ENCODE measurements at places on chromosomes 4 and X. TPM values are rescaled to one million over a fixed set of nuclear protein-coding genes. Genes with fewer than 3 reads are reported as not detected.

The SCML2 gene
- total RNA-seq = 1.3 TPM

The MTTP gene
- 0.09 TPM for total RNA-seq

The NR3C2 gene
- total RNA-seq = 3.2 TPM

The FRMD7 gene
- total RNA-seq = not detected

The GC gene
- total RNA-seq = not detected

The MAP9 gene
- 3.4 TPM for total RNA-seq

The SERPINA7 gene
- not detected for total RNA-seq

The ASIC5 gene
- total RNA-seq = not detected

The NDUFC1 gene
- total RNA-seq = 84.3 TPM

The GYG2 gene
- total RNA-seq = under 0.01 TPM

The HHIP gene
- 260 TPM for total RNA-seq

The EPHA5 gene
- 0.09 TPM for total RNA-seq

The PRRG1 gene
- 25.8 TPM for total RNA-seq

The MAGEC1 gene
- not detected for total RNA-seq

The SH3D19 gene
- total RNA-seq = 29.5 TPM

The LRCH2 gene
- 3.2 TPM for total RNA-seq

The GLRA2 gene
- not detected for total RNA-seq

The MAGEA9B gene
- total RNA-seq = not detected

The AMOT gene
- 2.4 TPM for total RNA-seq

The F9 gene
- total RNA-seq = not detected

The CTBP1 gene
- total RNA-seq = 210 TPM

The DKK2 gene
- 0.09 TPM for total RNA-seq

The PDCL2 gene
- not detected for total RNA-seq

The SPON2 gene
- 0.09 TPM for total RNA-seq

The SRPX gene
- total RNA-seq = 151 TPM

The IQSEC2 gene
- total RNA-seq = 3.1 TPM

All from endothelial cell of coronary artery (primary cell).